ENCODE measurements at places on chromosomes 3 and 15.

- DNase-seq: no peak
Observed at GRCh38 chr3:66497288-66497984, 3.4 kb downstream of the LRIG1 start.

DNA sequence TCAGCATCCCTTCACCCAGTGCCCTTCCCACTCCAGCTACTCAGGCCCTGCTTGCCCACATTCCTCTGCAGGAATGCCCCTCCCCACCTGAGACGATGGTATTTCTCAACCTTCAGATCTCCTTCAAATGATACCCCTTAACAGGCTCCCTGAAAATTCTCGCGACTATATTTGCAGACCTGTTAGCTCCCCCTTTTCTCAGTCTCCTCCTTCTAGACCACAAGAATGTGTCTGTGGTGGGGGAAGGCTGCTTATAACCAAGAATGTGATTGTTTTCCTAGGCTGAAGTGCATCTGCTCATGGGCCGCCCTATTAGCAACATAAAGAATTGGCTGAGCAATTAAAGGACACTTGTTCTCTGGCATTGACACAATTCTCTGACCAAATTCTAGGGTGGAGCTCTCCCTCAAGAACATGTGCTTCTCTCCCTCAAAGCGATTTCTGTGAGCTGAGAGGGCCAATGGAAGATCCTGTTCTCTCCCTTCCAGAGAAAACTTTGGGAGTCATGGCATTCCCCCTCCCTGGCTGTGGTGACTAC, 19.1 kb upstream of the LIMD1 start:
- no peak for DNase-seq

- DNase-seq: no peak
Observed at GRCh38 chr3:185537369-185537970, 14.9 kb downstream of the LIPH start.

DNA sequence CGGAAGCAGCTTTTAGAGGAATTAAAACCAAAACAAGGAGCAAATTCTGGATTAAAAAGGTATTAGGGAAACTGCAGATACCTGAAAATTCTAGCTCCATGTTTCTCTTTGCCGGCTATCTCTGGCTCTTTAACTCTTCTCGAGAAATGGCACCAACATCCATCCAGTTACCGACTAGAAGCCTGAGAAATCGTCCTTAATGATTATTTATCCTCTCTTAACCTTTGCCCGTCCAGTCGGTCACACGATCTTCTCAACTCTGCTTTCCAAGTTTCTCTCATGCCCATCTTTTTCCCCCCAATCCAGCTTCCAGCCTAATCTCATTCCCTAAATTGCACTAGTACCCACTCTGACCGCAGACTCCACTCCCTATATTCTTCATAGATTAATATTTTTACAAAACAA, 596 bp upstream of the SGO1 start:
- no peak for DNase-seq

DNA sequence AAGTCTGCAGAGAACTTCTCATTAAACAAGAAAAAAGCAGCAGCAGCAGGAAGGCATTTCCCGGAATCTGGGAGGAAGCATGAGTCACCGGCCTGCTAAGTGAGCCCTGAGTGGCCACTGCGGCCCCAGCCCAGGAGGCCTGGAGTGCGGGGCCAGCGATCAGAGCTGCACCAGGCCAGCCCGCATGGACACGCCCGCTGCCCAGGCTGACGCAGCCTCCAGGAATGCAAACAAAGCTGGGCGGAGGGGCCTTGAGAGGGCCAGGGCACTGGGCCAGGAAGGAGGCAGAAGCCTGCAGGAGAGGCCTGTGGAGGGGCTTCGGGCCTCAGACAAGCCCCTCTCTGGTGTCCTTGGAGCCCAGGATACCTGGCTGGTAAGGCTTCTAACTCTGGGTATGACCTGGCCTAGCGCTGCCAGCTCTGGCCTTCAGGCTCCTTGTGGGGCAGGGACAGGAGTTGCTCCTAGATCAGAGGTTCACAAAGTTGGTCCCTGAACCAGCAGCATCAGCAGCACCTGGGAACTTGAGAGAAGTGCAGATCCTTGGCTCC, 101.2 kb downstream of the SMAD6 start:
- no peak for DNase-seq

DNA sequence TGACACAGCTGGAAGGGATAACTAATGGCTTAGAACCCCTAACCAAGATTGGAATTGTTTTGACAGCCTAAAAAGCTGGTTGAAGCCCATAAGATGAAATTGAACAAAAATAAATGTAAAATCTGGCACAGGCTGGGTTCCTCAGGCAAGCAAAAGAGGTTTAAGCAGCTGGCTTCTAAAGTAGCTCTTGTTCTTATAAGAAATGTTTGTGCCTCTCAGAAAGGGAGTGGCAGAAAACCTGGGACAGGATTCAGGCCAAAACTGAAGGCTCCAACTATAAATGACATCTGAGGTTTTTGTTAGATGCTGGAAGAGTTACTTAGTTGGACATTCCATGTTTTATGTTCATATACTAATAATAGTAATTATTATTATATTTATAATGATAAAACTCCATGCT, 378.3 kb downstream of the CNTN4 start:
- no peak for DNase-seq

- no peak for DNase-seq
Observed at GRCh38 chr15:41659855-41660234, 360 bp upstream of the MGA start.

- no peak for DNase-seq
Observed at GRCh38 chr15:35115155-35115725, 30.1 kb upstream of the NANOGP8 start.

DNA sequence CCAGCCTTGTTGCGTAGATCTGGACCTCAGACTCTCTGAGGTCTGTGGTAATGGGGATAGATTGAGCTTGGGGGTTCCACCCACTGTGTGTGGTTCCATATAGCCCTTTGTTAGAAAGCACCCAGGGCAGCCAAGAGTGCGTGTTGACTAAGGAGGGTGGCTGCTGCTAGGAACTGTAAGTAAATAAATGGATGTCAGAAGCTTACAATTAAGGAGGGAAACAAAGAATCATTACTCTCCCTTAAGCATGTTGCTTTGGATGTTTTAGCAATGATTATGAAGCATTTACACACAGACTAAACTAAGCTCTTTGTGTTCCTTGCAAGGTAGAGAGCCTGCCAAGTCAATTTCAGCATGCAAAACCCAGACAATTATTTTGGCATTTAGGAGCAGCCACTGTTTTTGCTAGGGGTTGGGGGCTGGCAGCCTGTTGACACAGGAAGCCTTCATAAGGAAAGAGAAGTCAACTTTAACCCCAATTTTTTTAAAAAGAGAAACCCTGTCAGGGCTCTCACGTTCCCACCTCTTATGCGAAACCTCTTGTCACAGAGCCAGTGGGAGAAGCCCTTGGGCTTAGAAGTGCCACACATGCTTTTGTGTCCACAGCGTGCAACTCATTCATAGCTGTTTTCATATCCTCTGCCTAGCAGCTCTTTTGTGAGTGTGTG, 127.8 kb downstream of the CMSS1 start:
- no peak for DNase-seq

DNA sequence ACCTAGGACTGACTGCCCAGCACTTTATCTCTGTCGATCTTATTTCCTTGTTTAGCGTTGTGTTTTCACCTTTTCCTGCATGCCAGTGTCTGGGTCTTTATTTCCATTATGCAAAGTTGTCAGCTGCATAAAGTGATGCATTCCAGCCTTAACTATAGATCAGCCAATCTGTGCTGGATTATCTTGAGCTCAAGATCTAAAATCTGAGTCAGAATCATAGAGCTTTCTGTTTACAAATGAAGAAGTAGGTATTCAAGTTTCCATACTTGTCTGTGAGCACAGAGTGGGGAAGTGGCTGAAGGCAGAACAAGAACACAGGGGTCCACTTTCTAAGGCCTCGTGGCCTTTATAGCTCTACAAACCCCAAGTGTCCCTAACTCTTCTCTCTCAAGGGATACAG, 82.4 kb upstream of the PLCL2 start:
- peak; percentile 41 for DNase-seq

DNA sequence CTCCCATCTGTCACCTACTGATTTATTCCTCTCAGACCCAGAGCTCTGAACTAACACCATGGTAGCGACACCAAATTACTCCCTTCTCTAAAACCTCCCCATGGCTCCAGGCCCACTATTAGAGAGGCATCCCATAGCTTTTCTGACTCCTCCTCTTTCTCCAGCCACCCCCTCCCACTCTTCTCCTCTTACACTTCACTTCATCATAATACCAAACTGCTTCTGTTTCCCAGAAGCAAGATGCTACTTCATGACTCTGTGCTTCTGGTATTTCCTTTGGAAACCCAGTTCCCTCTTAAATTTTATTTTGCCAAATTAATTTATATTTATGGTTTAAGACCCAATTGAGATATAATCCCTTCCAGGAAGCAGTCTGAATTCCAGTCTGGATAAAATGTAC, 465.1 kb upstream of the PDZRN3 start:
- DNase-seq: no peak

DNA sequence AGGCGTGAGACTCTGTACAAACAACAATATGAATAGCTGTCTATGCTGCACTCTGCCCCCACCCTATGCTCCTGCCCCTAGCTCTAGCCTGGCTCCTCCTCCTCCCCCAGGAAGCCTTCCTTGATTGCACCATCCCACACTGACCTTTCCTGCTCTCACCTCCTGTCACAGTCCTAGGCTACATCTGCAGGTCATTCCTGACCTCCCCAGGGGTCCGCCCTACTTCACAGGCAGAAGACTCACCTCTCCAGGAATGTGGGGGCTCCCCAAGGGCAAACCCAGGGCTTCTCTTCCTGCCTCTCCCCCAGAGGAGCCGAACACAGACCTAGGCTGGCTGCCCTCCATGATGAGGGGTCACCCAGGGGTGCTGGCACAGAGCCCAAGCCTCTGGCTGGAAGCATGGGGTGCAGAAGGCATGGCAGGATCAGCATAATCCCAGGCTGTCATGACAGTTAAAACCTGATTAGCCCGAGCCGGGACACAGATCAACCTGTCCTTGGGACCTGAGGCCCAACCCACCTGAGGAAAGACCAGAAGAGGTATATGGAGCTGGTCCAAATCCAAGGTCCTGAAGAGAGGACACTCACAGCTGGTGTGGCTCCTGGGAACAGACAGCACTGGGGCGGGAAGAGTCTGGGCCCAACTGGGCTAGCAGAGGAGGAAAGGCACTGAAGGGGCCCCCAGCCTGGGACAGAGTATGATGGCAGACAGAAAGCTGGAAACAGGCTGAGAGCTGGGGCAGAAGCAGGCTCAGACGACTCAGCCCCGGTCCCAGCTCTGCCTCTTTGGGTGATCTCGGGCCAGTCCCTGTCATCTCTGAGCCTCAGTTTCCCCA, 5.9 kb downstream of the SEMA7A start:
- DNase-seq: no peak

- no peak for DNase-seq
Observed at GRCh38 chr3:79041621-79042020, 726.2 kb downstream of the ROBO1 start.

DNA sequence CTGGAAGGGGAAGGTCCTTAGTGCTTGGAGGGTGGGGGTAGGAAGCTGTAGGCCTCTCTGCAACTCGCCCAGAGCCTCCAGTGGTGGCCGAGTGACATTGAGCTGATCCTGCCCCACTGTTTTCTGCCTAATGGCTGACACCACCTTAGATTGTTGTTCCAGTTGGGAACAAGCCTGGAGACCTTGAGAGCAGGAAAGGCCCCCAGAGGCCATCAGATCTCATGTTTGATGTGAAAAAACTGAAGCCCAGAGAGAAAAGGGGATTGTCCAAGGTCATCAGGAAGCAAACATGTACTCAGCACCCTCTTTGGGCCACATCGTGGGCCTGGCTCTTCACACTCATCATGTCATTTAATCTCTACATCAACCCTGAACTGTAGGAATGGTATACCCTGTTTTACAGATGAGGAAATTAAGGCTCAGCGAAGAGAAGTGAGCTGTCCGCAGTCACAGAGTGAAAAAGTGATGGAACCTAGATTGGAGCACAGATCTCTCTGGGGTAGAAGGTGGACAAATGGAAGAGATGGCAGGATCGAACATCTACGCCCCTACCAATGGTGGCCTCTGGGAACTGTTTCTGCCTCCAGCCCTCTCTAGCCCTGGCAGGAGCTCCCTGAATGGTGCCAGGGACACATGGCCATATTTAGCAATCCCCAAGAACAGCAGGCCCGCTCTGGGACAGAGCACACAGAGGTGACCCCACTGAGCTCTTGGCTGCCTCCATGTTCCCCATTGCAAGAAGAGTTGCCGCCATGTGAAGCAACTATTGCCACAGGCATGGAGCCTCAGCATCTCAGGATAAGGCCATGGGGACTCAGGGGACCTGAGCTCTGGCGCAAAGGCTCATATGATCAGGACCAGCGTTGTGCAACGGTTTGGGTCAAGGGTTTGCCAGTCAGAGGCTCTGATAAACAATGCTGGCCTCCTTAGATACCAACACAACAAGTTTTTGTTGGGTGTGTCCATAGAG, 31.6 kb upstream of the TSEN2 start:
- no peak for DNase-seq

DNA sequence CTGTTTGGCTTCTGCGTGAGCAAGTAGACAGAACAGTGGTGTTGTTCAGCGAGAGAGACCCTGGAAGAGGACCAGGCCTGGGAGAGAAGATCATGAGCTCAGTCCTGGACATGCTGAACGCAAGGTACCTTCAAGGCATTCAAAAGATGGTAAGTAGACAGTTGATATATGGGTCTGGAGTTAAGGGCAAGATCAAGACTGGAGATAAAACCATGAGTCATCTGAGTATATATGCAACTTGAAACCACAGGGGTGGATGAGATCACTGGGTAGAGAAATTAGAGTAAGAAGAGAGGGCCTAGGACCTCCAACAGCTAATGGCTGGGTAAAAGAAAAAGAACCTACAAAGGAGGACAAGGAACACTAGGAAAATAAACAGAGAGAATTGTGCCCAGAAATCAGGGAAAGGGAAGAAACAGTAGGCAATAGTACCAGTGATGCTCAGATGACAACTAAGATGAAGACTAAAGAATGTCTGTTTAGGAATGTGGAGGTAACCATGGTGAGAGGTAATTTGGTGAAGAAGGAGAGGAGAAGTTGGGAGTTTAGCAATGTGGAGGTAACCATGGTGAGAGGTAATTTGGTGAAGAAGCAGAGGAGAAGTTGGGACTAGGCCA, 343.2 kb upstream of the ADAMTS9 start:
- no peak for DNase-seq

DNA sequence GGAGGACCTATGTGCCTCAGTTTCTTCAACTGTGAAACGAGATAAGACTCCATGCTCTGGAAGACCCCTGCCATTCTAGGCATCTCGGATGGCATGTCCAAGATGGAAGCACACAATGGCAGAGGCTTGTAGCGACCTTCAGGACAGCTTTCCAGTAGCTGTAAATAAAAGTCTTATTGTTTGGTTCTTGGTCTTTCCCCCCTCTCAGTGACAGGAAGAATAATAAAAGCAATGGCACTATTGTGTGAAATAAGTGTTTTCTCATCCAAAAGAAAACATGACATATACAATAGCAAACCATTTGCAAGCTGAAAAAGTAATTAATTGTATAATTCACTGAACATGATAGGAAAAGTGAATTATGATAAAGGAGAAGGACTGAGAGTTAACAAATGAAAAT, 32.5 kb upstream of the CD47 start:
- DNase-seq: no peak

GRCh38 chr3:72591522-72592421, 256.5 kb downstream of the SHQ1 start:
- no peak for DNase-seq

DNA sequence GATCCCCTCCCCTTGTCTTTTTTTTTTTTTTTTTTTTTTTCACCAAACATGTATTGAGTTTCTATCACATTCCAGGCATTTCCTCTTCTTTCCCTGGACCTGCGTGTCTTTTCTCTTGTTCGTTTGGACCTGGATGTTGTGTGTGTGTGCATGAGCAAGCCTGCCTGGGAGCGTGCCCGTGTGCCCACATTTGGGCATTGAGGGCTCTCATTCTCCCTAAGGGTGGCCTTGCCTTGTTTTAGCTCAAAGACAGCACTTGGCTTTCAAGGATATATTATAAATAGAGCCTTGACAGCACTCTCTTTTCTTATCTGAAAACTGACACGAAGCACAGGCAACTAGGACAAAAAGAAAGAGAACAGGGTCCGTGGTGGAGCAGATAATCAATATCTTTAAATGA, 39.0 kb upstream of the SLC25A26 start:
- DNase-seq: no peak

All from DMS 273 treated with DMSO at 0.1 percent for 48 hours (cell line).